Renal pelvis (tissue), 12 donors: ENCODE measurements at places on chromosomes 5 and 9. TPM values are rescaled to one million over a fixed set of nuclear protein-coding genes. Genes with fewer than 3 reads are reported as not detected.

Gene PCDHB8
- 2.1 TPM for polyA plus RNA-seq

Gene OTP
- polyA plus RNA-seq: not detected

Gene LHX3
- not detected for polyA plus RNA-seq

Gene PCDHA1
- 0.15 TPM for polyA plus RNA-seq

Gene HAVCR2
- polyA plus RNA-seq: 11.5 TPM

- no peak for DNase-seq
Observed at GRCh38 chr9:3809724-3810123, 283.9 kb upstream of the RFX3 start.

- DNase-seq: peak; percentile 63
Observed at GRCh38 chr9:121529237-121529987, 29.8 kb upstream of the GGTA1 start.

DNA sequence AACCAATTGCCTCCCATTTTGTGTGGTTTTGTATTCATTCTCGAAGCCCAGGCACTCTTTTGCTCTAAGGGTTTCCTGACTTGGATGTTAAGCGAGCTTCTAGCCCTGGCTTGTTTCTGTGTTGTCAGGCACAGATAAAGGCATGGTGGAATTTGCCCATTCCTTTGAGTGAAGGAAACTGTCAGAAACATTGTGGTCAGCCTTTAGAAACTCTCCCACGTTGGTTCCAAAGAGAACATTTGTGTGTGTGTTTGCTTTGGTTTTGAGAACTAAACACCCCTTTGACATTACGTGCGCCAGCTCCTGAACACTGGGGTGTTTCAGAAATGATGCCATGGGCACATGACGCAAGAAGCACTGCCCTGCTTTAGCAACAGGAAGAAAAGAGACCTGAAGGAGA lies 320.9 kb downstream of the NTRK2 start:
- no peak for DNase-seq

- peak; percentile 91 for DNase-seq
Observed at GRCh38 chr5:17096952-17097695, 120.3 kb upstream of the BASP1 start.

DNA sequence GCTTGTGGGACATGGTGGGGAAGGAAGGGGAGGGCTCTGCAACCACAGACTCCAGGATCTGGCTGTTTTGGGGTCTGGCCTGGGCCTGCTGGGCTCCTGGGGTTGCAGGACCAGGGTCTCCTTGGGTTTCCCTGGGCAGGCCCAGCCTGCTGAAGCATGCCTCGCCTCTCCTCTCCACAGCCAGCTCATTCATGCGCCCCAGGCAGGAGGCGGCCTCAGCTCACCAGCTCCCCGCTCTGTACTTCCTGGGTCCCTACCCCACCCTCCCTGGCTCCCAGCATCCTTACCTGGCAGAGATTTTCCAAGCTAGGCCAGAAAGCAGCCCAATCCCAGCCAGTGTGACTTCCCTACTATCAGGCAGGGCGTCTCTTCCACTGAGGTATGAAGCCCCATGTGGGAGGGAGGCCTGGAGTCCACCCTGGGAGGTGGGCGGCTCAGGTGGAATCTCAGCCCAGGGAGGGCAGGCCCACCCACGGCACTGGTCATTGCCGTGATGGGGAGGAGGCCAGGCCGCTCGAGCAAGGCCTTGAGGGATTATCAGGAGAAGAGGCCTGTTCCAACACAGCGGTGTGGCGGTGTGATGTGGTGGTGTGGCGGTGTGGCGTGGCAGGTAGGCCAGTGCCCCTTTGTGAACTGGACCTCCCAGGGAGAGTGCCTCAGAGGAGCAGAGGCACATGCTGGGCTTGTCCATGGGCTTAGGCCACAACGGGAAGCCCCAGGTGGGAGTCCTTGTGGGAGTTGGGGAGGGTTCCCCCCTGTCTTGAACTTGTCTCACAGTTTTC lies 103.4 kb downstream of the DAB2IP start:
- no peak for DNase-seq

GRCh38 chr9:20186823-20187222 lies 398.0 kb upstream of the SLC24A2 start:
- no peak for DNase-seq

DNA sequence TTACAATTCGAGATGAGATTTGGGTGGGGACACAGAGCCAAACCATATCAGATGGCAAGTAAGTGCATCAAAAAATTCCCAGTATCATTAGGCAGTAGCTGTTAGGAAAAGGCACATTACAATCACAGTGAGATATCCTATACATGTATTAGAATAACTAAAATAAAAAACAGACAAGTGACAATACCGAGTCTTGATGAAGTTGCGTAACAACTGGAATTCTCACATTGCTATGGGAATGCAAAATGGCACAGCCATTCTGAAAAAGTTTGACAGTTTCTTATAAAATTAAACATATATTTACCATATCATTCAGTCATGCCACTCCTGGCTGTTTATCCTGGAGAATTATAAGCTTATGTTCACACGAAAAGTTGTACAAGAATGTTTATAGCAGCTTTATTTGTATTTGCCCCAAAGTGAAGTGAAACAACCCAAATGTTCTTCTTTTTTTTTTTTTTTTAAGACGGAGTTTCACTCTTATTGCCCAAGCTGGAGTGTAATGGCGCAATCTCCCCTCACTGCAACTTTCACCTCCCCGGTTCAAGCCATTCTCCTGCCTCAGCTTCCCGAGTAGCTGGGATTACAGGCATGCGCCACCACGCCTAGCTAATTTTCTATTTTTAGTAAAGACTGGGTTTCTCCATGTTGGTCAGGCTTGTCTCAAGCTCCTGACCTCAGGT lies 93.1 kb upstream of the TLE1 start:
- no peak for DNase-seq

GRCh38 chr9:104386425-104387069 lies 117.5 kb upstream of the OR13F1 start:
- DNase-seq: peak; percentile 17
